ENCODE measurements at places on chromosomes 12 and 14.

DNA sequence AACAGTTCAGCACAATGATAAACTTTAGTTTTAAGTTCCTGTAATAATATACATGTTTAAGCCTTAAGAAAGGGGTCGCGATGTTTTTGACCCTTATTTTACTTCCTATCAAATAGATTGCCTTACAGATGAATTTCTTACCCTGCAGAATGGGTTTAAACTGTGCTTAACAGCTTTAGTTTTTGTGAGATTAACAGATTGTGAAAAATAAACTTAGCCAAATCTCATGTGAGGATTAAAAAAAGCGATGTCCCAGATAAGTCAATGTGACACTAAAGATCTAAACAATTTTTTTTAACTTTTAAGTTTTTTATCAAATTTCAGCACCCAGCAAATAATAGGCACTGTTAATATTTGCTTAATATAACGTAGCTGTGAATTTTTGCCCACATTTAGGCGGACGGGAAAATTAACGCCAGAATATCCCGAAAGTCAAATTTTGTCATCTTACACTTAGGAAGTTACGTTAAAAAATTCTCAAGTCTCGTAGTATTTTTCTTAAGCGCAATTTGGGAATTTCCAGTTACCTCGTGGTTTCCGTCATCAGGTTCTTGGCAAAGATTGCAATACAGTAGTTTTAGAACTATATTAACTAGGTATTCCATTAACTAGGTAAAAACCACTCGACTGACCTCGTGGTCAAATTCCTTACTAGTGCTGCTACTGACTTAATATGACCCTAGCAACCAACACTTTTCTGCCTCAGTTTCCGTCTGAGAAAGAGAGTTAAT lies 1.2 kb downstream of the HNRNPC start:
- no peak for DNase-seq

DNA sequence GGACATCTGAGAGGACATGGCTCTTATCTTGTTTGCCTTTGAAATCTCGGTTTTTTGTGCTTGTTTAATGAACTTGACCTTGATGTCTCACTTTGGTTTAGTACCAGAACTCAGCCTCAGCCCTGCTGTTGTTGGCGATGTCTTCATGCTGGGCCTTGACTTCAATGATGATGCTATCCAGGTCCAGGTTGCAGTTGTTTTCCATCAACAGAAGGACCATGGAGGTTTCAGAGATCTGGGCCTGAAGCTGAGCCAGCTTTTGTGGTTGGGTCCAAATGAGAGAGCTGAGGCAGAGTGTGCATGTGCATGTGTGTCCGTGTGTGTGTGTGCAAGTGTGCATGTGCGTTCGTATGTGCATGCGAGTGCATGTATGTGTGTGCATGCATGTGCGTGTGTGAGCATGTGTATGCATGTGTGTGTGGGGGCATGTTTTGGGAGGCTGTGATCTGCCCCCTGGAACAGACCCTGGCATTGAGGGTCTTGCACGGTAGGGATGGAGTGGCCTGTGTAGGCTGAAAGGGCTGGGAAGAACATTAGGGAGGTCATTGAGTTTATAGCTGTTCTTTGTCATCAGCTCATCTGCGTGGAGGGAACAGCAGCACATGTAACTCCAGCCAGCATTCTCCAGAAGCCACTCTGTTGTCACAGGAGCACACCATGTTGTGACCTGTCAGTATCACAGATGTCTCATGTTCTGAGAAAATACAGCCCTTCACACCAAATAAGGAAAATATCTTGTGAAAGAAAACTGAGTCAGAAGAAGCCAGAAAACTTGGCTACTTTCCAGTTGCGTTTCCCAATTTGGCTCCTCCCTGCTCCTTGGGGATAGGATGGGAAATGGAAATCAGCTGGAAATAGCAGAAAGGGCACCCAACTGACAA lies 10.0 kb upstream of the KRT82 start:
- DNase-seq = no peak

GRCh38 chr12:125720961-125721360 lies 655.7 kb downstream of the AACS start:
- no peak for DNase-seq

GRCh38 chr12:100229036-100229635 lies 28.5 kb downstream of the ACTR6 start:
- no peak for DNase-seq

- no peak for DNase-seq
Measured at GRCh38 chr12:95837240-95838038, 21.3 kb upstream of the SNRPF start.

DNA sequence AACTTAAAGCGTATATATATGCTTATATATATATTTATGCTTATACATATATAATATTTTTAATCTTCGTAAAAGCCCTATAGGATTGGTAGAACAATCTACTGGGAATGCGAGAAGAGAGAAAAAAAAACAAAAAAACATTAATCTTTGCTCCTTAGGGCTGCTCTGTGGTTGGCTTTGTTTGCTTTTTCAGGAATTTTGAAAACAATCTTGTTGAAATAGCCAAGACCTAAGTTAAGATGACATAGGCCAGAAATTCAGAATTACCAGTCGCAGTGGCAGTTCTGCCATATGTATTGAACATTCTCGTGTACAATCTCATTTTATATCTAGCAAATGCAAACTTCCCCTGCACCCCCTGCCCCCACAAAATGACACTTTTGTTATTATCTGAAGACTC lies 699 bp downstream of the KLRF2 start:
- no peak for DNase-seq

Measured in frontal cortex (tissue), 4 donors.